ENCODE measurements at places on chromosomes 1 and 21. TPM values are rescaled to one million over a fixed set of nuclear protein-coding genes. Genes with fewer than 3 reads are reported as not detected.

- no peak for DNase-seq
These were observed 1094.6 kb upstream of the ADGRL4 start for GRCh38 chr1:80101159-80101558.

- no peak for DNase-seq
These were observed 192.4 kb upstream of the JUN start for GRCh38 chr1:58976294-58976693.

GRCh38 chr1:234853906-234854644, 244.1 kb upstream of the IRF2BP2 start:
- no peak for DNase-seq

The SELL gene
- 3.3 TPM for polyA plus RNA-seq

The KLF17 gene
- 0.06 TPM for polyA plus RNA-seq

The PFKL gene
- polyA plus RNA-seq: 90.0 TPM

GRCh38 chr1:39142401-39143060, 62.0 kb upstream of the MACF1 start:
- peak; percentile 84 for DNase-seq

- peak; percentile 85 for DNase-seq
These were observed 1.1 kb upstream of the JUN start for GRCh38 chr1:58784758-58785441.

The BRDT gene
- 0.55 TPM for polyA plus RNA-seq

- DNase-seq: no peak
These were observed 173.3 kb downstream of the PTPRU start for GRCh38 chr1:29409616-29410015.

GRCh38 chr1:26353976-26354820, at the start of gene CRYBG2:
Gene CRYBG2 (minus strand): TSS chr1:26354130. CDS start chr1:26346657, 7,473 bp downstream.
- peak; percentile 58 for DNase-seq

The UBXN10 gene
- polyA plus RNA-seq: 6.3 TPM

GRCh38 chr1:39755965-39756659, 15.0 kb downstream of the OXCT2 start:
- no peak for DNase-seq

GRCh38 chr1:54379555-54380289, 26.5 kb downstream of the SSBP3 start:
- DNase-seq: peak; percentile 76

DNA sequence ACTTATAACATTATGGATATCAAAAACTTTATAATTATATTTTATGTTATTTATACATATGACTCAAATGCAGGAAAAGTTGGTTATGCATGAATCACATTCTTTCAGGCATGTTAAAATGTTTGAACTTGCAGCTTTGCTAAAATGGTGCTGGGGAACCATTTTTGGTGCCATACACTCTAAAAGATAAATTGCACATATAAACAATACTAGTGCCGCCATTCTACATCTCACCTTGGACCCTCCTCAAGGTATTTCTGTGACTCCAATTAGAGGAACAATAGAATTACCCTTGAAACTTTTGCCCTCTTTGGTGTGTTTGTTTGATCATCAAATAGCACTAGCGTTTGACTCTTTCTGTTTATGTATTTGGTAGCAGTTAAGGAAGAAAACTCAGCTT, 997 bp downstream of the PRKACB start:
- no peak for DNase-seq

The GPR25 gene
- not detected for polyA plus RNA-seq

DNA sequence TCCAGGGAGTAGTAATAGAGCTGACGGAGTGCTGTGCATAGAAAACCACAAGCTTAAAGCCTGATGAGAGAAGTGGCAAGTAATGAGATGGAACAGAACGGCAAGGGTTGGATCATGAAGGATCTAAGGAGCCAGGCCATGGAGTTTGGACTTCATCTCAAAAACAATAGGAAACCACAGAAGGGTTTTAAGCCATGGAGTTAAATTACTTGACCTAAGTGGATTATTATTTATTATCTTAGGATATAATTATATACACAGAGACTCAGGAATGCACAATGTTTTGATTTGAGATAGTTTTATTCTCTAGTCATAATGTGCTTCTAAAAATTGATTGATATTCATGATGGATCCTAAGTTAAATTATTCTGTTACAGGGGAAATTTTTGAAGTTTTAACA, 242.4 kb downstream of the PLPP3 start:
- DNase-seq: no peak

DNA sequence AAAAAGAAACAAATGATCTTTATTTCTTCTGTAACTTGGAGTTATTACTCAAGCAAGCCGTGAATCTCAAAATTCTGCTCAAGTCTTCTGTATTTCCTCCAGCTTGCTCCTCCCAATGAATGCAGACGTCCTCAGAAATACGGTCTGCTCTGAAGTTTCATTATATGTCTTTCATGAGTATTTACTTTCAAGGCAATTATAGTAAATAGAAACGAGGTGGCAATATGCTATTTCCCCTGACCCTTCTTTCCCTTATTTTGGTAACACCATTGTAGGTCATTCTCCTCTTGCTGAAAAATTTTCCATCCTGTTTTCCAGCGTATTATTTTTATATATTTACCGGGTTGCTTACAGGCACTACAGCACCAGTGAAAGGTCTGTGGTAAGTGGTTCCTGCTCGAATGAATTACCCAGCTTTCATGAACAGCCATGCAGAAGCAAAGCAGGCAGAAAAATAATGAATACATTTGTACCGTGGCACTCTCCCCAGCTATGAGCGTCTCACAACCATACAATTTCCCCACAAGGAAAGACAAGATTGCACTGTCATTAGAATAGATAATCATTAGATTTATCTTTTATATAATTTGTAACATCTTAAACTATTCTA, 350.9 kb upstream of the PKN2 start:
- DNase-seq: no peak

The ZBTB21 gene
- polyA plus RNA-seq: 10.6 TPM

GRCh38 chr1:2334883-2335534, 56.3 kb downstream of the MORN1 start:
- no peak for DNase-seq

GRCh38 chr21:36203603-36203889, 46.9 kb downstream of the DOP1B start:
- no peak for DNase-seq

The IPP gene
- polyA plus RNA-seq: 22.9 TPM

DNA sequence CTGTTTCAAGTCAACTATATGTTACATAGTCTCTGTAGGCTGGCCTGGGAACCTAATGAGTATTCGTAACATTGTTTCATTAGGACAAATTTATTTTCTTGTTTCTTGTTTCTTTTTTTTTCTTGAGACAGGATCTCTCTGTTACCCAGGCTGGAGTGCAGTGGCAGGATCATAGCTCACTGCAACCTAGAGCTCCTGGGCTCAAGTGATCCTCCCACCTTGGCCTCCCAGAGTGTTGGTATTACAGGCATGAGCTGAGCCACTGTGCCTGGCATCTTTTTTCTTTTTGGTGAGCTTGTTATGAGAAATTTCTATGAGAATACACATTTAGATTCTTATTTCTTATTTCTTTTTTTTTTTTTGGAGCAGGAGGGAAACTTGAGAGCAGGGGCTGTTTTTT, 6.8 kb downstream of the CENPS start:
- DNase-seq: no peak

- DNase-seq: no peak
These were observed 30.4 kb downstream of the APP start for GRCh38 chr21:26140164-26140579.

- no peak for DNase-seq
These were observed 5.1 kb downstream of the PEF1 start for GRCh38 chr1:31639543-31639942.

- DNase-seq: no peak
These were observed 2.2 kb downstream of the HES4 start for GRCh38 chr1:997713-997992.

DNA sequence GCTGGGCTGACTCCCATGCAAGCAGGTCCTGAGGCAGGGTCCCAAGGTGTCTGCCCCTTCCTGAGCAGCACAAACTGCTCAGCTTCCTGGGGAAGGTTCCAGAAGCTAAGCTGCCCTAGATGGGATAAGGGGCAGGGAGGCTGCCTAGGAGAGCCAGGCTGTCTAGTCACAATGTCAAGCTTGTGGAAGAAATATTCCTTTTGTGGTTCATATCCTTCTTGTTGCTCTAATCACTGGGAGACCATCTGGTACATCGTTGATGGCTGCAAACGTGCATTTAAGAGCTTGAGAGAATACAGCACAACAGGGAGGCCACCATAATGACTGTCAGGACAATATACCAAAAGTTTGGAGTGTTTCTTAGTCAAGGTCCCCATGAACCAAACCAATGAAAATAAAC, 67.4 kb downstream of the SLC16A1 start:
- no peak for DNase-seq

The LMX1A gene
- polyA plus RNA-seq: 0.04 TPM
